ENCODE measurements at places on chromosomes 6 and 20. TPM values are rescaled to one million over a fixed set of nuclear protein-coding genes. Genes with fewer than 3 reads are reported as not detected.

DNA sequence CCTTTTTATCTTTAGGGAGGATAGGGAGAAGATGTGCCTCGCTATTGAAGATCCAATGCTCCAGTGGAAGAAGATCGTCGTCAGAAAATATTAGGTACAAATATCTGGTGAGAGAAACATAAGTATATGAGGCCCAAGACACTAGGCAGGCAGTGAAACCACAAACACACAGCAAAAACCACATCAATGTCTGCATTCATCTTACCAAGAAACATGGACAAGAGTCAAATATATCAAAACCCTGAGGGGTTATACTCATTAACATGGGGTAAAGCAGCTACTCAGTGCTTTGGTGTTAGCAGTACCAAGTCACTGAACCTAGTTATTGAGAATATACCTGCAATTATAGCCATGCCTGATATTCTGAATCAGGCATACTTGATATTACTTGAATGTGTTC is 101.4 kb upstream of the FAM184A start:
- no peak for DNase-seq

- DNase-seq, result no peak
These were observed 128.0 kb downstream of the RFPL4B start for GRCh38 chr6:112475083-112475482.

The GRM4 gene
- not detected for total RNA-seq

- no peak for DNase-seq
These were observed 69.7 kb upstream of the FAM8A1 start for GRCh38 chr6:17530321-17530835.

GRCh38 chr6:101907356-101908217 is 514.1 kb downstream of the GRIK2 start:
- DNase-seq, result no peak

The SDCBP2 gene
- total RNA-seq, result 2.2 TPM

The RAB44 gene
- total RNA-seq, result 0.09 TPM

DNA sequence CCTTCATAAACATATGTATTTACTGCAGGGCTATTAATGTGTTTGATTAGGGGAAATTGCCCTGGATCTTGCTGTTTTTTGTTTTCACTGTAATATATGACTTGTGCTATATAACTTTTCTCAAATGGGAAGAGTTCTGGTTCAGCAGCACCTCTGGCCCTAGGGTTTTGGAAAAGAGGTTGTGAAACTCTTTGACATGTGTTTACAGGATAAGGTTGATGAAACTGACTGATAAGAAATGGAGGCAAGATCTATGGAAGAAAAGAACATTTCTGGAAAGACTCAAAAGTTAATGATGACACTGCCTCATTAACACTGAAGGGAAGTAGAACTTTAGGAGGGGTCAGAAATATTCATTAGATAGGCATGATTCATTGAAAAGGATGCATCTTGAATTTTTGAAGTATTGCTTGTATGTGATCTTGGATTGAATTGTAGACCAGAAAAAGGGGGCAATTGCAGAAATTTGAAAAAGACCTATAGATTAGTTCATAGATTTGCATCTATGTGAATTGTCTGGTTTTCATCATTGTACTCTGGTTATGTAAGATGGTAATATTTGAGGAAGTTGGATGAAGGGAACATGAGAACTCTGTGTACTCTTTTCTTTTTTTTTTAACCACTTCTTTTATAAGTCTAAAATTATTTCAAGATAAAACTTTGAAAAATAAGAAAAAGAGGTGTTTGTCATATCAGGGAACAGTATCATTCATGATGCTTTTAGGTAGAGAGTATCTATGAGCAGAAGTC is 54.0 kb downstream of the UTRN start:
- DNase-seq, result no peak

DNA sequence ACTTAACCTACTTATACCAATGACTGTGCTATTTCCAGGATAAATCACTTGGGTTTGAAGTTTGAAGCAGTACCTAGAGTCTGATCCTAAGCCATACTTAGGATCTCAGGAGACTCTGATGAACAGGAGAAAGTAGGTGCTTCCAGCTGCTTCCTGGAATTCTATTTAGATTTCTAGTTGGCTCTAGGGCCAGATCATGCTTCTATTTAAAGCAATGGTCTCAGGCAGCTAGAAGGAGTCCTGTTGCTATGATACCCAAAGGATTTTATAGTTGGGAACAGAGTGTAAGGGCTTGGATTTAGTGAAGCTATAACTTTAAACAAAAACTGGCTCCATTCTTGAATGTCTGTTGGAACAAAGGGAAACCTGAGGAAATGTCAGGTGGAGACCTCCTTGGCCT is 52.4 kb upstream of the TINAG start:
- no peak for DNase-seq

GRCh38 chr20:25274891-25275812 is 27.3 kb downstream of the PYGB start:
- peak; percentile 48 for DNase-seq

DNA sequence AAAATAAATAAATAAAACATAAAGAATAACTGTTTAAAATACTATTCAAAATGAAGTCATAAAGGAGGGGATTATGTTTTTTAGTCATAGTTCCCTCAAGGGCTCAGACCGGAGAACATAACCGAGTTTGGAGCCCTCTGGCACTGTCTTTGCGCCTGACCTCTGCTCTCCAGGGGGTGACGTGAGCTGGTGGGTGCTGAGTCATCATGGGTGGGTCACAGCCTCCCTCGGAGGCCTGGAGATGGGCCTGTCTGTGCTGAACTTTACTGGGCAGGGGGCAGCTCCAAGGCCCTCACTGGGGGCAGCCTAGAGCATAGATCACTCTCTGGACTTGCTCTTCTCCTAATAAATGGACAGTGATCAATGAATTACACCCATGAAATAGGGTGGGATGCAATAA is 3.1 kb upstream of the MAVS start:
- no peak for DNase-seq

The CDSN gene
- not detected for total RNA-seq

The BMP6 gene
- 4.5 TPM for total RNA-seq

The SLC4A11 gene
- 3.3 TPM for total RNA-seq

DNA sequence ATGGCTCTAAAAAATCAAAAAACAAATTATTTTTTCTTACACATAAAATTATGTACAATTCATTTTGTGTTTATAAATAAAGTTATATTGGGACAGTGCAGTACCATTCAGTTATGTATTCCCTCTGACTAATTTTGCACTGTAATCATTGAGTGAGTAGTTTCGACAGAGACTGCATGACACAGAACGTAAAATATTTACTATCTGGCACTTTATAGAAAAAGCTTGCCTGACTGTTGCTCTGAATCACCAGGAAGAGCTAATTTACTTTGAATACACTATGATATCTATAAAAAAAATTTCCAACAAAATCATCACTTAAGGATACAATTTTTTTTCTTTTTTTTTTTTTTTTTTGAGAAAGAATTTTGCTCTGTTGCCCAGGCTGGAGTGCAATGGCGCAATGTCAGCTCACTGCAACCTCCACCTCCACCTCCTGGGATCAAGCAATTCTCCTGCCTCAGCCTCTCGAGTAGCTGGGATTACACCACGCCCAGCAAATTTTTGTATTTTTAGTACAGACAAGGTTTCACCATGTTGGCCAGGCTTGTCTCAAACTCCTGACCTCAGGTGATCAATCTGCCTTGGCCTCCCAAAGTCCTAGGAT is 11.0 kb upstream of the KHDC1L start:
- no peak for DNase-seq

DNA sequence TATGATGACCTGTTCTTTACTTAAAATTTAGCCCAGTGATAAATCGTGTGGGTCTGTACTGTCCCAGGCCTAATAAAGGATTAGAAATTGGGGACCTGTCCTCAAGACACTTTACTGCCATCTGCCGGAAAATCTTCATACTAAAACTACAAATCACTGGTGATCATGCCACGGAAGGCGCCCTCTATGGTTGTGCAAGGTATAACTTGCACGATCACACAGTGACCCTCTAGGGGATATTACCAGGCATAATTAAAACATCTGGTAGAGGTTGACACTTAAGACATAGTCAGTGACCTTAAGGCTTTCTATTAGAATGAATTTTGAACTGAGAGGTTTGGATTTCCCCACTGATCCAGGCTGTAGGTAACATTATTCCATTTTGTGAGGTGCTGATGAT is 172.6 kb downstream of the BMP2 start:
- no peak for DNase-seq

DNA sequence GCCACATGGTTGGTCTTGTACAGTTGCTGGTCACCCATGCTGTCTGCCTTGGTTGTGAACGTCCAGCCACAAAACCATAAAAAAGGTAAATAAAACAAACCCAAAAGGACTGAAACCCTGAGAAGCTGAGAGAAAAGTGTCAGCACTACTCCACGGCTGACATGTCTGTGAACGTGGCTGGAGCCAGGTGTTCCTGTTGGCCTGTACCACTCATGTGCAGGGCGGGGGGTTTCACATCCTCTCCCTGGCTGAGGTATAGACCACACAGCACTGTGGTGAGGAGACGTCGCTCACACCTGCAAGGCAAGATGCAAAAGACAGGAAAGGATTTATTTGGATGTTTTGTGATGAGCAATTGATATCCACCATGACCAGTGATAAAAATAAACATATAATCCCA is 51.9 kb upstream of the MRPS10 start:
- DNase-seq, result no peak

DNA sequence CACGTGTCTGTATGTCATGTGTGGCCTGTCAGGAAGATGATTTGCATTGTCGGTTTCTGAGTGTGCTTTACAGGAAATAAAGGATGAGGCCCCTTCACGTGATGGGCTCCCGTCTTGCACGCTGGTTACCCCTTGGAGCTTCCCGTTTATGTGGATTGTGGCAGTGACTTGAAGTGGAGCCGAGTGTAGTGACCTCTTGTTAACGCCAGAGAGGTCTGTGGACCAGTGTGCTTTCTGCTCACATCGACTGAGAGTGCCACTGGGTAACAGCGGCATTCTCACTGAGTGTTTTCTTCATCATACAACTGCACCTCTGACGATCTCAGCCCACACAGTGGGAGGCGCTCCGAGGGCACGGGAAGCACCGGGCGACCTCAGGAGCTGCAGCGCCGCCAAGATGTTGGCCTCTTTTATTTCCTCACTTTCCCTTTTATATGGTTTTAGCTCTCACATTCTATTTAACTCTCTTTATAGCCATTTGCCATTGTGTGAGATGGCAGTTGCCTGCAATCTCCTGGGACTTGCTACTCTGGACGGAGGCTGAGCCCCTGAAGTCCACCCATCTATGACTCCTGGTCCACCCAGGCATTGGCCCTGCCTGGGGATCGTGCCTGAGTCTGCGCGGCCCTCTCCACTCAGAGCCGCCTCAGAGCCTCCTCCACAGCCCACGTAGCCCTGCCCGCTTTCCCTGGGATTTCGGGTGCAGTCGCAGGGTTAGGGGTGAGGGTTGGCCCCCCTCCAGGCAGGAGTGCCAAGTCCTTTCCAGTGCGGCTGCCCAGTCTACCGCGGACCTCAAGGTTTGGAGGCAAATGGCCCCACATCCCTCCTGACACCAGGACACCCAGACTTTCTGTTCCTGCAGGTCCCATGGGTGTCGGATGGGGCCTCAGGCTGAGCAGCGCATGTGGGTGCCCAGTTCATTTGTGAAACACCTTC is 238.9 kb downstream of the ERMARD start:
- DNase-seq, result no peak

The MUC21 gene
- total RNA-seq, result not detected

- DNase-seq, result no peak
These were observed 146.6 kb downstream of the DHX35 start for GRCh38 chr20:39108746-39109145.

The GLP1R gene
- not detected for total RNA-seq

The CST4 gene
- total RNA-seq, result not detected

The RUNX2 gene
- 2.0 TPM for total RNA-seq

The RNF182 gene
- not detected for total RNA-seq

GRCh38 chr6:122033564-122034181 is 365.8 kb upstream of the HSF2 start:
- DNase-seq, result no peak

DNA sequence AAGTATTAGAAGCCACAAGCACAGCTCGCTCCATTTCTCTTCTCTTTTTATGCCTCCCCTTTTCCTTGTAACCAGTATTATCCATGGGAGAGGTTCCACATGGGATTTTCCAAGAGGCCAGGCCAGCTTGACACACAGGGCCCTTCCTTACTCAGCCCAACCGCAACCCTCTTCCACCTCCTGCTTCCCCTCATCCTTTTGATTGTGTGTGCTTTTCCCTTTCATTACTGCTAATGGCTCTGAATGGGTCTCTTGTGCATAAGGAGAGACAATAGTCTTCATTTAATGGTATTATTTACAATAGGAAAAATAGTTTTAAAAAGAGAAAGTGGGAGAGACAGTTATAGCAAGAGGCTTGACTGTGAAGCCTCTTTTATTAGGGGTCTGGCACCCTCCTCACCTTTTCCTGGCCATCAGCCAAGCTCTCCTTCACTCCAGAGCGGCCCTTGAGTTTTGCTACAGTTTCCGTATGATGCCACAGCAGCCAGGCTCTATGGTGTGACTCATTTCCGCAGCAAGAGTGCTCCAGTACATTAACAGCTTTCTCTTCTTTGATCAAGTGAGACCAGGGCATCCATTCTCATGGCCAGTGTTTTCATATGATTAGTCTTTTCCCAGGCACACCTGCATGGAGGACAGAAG is 579.5 kb downstream of the TFAP2B start:
- DNase-seq, result no peak

- DNase-seq, result no peak
These were observed 8.8 kb upstream of the FBXO30 start for GRCh38 chr6:145823328-145823944.
